ENCODE measurements at places on chromosomes 3 and 15.

DNA sequence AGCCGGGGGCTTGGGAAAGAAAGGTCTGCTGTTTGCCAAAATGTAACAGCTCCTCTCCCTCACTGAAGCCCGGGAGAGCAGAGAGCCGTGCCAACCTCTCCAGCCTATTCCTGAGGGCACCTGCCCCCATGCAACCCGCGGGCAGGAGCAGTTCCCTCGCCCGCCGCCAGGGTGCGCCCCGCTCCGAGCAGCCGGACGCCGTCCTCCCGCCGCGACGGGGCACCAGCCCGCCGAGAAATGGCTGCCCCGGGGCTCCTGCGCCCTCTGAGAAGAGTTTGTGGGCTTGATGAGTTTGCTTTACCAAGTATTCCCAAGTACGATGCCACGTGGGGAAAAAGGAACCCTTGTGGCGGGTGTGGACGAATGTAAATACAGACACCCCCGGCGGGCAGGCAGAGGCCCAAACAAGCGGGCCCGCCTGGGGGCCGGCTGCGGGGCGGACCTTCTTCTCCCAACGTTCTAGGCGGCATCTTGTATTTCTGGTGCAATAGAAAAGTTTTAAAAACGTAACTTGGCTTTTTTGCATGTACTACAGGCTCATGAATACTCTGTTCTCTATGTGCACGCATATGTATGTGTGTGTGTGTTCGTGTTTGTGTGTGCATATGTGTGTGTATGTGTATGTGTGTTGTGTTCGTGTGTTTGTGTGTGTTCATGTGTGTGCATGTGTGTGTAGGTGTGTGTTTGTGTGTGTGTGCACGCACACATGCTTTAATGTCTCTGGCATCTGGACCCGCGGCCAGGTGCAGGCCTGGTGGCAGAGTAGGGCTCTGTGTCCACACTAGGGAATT, 162.9 kb downstream of the CHSY1 start:
- DNase-seq: peak; percentile 58

GRCh38 chr3:175726228-175726627, 867.1 kb downstream of the NAALADL2 start:
- DNase-seq: no peak

DNA sequence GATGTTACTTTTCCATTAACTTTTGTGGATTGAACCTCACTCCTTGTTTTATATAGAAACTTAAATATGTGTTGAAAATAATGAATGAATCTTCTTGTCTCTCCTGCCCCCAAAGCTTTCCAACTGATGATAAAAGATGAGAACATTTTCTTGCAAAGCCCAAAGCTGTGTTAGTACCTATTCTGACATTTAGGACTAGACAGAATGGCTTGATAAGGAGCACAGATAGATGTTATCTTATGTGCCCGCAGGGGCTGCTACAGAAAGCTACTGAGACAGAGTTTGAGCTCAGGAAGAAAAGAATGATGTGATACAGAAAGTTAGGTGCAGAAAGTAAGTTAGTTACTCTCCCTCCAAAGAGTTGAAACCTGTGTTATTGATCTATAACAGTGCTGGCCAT, 109.4 kb upstream of the ATP11B start:
- no peak for DNase-seq

- no peak for DNase-seq
Observed at GRCh38 chr15:81286621-81287121, 37.3 kb downstream of the STARD5 start.

DNA sequence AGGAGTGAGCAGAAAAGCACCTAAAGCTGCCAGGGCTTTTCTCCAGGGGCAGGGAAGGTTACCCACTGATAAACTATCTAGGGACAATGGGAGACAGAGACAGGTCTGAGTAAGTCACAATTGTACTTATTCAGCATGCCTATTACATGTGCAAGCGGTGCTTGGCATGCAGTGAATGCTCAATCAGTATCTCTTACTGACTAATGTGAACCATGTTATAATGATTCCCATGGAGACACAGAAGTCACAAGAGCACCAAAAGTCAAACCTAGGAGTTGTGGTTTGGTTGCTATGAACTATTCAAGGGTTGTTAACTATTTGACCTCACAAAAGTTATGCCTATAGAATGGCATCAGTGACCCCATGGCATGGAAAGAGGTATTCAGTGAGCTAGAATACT, 50.0 kb upstream of the RASGRP1 start:
- DNase-seq: no peak

GRCh38 chr3:105649480-105649879, 219.3 kb downstream of the CBLB start:
- DNase-seq: no peak

DNA sequence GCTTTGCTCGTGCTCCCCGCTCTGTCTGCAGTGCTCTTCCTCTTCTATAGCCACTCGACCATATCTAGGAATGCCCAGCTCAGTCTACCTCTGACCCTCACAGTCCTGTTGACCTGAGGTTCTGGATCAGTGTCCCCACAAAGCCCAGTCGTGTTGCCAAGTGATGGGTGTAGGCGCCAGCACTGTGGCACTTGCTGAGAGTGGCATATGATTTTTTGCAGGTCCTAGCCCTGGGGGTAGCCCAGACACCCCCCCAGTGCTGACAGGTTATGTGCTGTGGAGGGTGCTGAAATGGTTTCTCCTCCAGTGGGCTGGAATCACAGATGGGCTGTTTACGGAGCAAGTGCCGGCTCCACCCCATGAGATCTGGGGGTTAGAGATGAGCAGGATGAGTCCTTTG, 32.5 kb downstream of the ACAD9 start:
- no peak for DNase-seq

DNA sequence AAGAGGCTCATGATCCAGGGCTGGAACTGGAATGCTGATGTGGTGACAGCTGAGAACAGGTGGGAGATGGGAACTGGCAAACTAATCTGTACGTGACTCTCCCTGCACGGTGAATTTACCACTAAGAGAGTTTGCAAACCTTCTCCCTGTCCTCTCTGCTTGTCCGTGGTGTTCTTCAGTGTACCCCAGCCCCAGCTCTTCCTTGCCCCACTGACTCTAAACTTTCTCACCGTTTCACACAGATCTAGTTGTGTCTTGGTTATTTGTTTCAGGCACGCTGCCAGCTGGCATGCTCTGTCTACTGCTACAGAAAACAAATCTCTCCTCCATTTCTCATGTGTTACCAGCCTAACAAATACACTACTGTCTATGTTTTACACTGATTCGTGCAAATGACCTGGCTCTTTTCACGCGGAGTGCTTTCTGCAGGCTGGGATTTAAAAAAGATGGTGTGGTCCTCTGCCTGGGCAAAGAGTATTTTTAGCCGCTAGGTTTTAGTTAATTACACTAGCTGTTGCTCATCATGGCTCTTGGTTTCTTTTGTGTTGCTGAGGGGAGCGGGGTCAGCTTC, 192.7 kb upstream of the LRIG1 start:
- no peak for DNase-seq

GRCh38 chr3:4492208-4493013, 737 bp upstream of the ITPR1 start:
- no peak for DNase-seq

- DNase-seq: no peak
Observed at GRCh38 chr15:44500555-44500954, 36.4 kb upstream of the EIF3J start.

DNA sequence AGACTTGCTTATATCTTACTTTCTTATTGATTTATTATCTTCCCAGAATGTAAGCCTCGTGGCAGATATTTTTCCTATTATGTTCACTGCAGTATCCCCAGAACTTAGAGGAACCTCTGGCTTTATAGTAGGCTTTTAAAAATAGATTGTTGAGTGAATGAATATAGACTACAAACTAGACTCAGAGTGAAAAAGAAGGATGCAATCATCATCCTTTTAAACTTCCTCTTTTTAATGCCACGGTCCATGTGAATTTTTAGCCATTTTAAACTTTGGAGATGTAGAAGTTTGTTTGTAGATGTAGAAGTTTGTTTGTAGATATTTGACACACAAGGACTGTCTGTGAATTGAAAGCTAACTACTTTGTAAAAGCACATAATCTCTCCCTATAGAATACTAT, 7.2 kb upstream of the P2RY12 start:
- DNase-seq: no peak

GRCh38 chr3:124364317-124365020, 365.8 kb upstream of the UMPS start:
- DNase-seq: no peak

DNA sequence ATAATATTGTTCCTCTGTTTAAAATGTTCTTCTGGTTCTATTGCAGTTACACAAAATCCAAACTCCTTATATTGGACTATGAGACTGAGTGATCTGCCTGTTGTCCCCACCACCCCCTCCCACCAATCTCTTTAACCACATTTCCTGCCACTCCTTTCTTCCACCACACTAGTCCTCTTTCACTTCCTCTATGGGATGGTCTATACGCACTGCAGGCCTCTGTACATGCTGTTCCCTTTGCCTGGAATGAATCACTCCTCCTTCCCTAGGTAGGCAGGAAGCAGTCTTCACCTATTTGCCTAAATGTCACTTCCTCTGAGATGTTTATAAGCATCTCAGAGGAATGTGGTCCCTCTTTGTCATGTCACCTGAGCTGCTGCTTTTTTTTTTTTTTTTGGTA, 4.0 kb downstream of the MAP2K1 start:
- no peak for DNase-seq

DNA sequence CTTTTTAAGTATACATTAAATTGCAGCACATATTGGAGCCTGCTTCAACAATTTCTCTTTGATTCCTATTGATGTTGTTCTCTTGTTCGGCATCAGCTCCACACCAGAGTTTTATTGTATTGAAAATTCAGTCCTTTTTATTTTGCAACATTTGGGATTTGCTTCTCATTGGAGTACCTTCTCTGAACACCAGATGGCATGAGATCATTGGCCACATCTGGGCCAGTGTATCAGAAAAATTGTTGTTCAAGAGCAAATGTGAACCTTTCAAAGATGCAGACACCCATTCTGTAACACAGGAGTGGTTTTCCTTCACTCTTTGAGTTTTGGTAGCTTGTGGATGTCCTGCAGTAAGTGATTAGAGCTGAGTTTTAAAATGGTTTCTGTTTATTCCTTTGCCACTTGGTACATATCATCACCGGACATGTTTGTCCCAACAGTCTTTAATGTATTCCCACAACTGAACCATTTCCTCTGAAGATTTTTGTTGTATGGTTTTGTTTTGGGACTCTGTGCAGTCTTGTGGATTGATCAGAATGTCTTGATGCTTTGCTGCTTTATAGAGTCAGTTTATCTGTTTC, 96.1 kb downstream of the MCTP2 start:
- DNase-seq: no peak

DNA sequence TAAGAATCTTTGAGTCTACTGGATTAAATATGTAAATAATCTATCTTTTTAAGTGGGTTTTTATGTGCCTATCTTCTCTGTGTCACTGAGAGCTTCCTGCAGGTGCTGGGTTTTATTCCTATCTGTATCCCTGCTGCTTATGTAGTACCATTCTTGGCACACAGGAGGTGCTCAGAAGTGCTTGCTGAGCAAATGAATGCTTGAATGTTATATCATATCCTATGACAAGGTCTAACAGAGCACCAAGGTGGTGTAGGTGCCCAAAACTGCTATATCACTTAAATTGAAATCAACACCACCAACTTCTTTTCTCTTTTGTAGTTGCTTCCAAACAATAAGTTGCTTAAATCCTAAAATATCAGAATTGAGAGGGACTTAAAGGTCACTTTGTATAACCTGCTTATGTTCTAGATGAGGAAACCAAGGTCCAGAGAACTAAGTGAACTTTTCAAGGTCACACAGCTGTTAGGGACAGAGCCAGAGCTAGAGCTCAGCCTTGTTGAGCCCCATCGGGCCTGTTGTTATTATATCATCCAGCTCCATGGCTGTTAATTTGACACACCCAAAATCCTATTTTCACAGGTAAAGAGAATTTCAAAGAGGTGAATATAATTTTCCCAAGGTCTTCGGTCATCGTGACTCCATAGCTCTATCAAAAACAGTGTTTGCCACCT, 46.0 kb downstream of the CCNL1 start:
- DNase-seq: no peak

DNA sequence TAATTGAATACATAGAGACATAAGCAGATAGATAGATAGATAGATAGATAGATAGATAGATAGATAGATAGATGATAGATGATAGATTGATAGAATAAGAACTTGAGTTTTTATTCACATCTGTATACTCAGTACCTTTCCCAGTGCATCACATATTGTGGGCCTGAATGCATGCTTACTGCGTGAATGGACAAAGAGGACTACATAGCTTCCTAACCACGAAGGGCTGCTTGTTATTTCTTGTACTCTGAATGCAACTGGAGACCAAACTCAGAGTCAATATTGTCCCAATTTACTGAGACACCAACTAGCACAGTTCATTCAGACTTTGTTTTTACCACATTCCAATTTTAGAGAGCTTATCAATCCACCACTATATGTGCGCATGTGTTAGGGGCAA, 422.9 kb upstream of the GRM7 start:
- DNase-seq: no peak

DNA sequence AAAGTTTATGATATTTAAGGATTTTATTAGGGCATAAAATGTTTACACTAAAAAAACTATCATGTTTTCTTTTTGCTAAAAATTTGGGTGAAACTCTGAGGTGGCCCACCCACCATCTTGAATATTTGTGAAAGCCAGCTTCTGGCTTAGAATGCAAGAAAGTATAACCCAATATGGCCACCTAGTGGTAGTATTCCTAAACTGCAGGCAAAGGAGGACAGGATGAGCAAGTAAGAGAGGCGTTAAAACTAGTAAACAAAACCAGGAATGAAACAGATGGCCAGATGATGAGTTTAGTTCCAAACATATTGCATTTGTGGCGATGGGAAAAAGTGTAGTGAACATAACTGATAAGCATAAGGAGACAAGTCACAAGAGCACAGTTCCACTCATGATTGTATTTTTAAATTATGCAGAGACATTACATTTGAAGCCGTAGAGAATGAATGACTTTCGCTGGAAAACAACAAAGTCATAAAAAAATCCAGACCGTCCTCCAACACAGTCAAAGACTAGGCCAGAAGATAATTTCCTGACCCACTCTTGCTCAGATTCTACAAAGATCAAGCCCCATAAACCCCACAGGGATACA, 103.3 kb upstream of the PRTG start:
- DNase-seq: peak; percentile 10

DNA sequence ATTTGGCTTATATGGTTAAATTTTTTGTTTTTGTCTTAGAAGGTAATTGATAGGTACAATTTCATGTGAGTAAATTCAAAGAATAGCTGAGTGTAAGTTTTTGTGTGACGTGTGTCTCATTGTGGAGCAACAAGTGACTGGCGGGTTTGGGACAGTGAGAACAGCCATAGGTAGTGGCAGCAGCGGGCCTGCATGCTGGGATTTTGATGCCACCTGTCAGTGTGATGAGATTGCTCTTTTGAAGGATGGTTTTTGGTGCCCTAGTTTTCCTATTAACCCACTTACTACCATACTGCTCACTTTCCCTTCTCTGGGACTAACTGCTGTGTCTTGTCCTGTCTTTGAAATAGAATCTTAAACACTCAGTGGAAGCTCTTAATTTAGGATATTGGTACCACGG, 522.6 kb downstream of the NAALADL2 start:
- DNase-seq: no peak

DNA sequence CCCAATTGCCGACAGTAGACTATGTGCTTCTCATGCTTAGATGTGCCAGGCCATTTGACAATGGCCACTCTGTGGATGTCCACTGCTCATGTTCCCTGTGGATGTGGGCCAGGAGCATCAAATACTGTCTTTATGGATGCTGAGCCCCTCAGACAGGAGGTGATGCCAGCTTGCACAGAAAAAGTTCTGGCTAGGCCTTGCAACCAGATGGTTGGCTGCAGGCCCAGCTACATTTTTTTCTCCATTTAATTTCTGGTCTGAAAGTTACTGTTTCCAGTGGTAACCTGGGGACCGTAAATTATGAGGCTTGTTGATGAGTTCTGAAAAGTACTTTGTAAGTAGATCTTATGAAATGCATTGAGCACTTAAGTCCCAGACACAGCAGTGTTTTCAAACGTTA, 228.5 kb downstream of the CHL1 start:
- DNase-seq: no peak

GRCh38 chr15:89122505-89123180, 34.4 kb downstream of the ABHD2 start:
- DNase-seq: no peak

All from stimulated activated CD8-positive, alpha-beta memory T cell treated with anti-CD3 and anti-CD28 coated beads, Interleukin-7, amount 100 ng/mL, for 48 hours (primary cell).